ENCODE measurements at places on chromosomes 2 and 18.
A peak's percentile ranks its signal among the peaks of the same experiment; 100 is the strongest.

- peak; percentile 15 for DNase-seq
These were observed 59.0 kb upstream of the LDLRAD4 start for GRCh38 chr18:13159579-13159978.

- no peak for DNase-seq
These were observed 226.6 kb downstream of the CDH19 start for GRCh38 chr18:66377291-66377690.

GRCh38 chr2:38159191-38159590 lies 83.2 kb upstream of the CYP1B1 start:
- no peak for DNase-seq

DNA sequence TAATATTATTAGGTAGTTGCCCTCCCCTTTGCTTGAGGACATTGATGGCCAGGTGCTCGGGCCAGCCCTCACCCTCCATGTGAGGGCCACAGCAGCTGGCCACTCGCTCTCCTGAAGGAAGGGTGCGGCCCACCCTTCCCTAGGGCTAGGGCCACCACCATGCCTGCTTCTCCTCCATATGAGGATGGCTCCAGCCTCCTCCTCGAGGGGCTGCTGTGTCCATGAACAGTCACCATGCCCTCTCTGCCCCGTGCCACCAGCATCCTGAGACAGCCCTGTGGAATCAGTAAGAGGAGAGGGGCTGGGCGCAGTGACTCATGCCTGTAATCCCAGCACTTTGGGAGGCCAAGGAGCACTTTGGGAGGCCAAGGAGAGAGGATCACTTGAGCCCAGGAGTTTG lies 2.4 kb downstream of the GPR17 start:
- DNase-seq = no peak

- no peak for DNase-seq
These were observed 213.6 kb downstream of the RDH14 start for GRCh38 chr2:18346874-18347273.

DNA sequence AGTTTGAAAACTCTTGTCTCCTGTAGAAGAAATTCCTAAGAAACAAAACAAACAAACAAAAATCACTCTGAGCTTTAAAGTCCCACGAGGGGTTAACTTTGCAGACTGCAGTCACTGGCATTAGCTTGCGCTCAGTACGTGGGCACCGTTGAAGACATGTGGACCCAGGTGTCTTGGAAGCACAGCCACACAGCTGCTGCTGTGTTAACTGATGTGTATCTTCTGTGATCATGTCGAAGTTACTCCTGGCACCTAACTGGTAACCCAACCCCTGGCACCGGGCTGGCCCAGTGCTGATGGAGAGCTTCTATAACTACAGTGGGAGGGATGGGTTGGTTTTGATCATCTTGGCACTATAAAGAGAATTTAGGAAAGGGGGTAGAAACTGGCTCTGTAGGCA lies 51.6 kb upstream of the FHL2 start:
- no peak for DNase-seq

GRCh38 chr2:88600038-88600465 lies 27.2 kb downstream of the EIF2AK3 start:
- peak; percentile 39 for DNase-seq

DNA sequence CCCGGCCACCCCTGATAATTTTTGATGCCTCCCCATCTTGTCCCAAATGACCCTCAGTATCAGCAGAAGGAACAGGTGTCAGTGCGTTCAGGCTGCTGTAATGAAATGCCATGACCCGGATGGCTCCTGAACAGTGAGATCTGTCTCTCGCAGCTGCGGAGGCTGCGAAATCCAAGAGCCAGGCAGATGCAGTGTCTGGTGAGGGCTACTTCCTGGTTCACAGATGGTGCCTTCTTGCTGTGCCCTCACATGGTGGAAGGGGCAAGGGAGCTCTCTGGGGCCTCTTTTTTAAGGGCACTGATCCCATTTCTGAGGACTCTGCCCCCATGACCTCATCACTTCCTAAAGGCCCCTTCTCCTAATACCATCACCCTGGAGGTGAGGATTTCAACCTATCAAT lies 152.2 kb downstream of the TWIST2 start:
- no peak for DNase-seq

DNA sequence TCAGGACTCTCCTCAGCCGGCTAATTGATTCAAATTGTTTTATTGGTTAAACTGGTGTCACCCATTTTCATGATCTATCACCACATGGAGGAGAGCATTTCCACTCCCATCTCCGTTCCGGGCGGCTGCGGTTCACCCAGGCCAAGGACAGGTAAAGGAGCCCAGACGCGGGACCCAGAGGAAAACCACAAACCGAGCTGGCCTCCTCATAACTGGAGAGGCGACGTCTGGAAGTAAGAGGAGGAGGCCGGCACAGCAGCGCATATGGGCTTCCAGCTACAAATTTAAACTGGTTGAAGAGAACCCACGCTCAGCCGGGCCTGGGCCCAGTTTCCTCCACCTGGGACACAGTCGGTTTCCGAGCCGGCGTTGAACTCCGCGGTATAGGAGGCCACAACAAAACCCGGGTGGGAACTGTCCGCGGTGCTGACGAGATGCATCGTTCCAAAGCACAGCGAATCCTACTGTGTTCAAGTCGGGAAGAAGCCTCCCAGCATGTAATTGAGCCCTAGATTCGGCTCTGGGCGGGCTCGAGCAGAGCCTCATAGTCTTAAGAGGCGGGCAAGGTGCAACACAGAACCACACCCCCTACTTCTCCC lies 3.0 kb upstream of the SKOR2 start:
- no peak for DNase-seq

DNA sequence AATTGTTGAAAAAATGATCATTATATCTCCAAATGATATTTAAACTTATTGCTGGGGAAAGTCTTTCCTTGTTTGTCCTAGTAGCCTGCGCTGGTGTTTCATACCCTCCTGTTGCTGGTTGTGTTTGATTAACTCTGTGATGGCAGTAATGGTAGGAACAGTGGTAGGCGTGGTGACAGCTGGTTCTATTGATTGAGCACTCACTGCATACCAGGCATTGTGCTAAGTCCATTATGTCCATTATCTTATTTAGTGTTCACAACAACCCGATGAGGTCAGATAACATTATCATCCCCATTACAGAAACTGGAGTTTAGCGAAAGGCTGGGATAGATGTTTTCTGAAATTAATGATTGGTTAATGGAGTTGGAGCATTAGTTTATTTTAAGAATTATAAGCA lies 77.8 kb upstream of the STON1 start:
- peak; percentile 55 for DNase-seq

DNA sequence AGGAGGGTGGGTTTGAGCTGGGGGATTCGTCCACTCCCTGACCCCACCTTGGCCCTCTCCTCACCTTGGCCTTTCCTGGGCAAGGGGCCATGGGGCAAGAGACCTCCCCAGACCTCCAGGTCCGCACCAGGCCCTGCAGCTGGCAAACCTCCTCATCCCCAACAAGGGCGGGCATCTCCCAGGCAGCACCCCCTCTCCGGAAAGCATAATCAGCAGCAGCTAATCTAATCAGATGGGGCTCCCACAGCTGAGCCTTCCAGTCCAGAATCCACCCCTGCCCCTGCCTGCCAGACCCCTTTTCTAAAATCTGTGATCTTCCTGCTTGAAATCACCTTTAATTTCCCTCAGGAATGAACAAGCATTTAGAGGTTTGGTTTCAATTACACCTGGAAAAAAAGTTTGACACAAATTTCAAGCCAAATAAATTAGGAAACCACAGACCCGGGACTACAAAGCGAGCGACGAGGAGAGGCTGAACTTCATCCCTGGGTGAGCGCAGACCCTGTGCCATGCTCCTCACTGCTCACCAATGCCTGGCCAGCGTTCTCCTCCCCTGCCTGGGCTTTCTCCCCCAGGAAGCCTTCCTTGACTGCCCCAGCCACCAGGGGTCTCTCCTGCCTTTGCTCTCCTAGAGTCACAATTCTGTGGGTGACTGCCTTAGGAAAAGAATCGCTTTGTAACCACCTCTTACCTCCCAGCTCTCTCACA lies 143.0 kb upstream of the MYCN start:
- no peak for DNase-seq

- DNase-seq = no peak
These were observed 4.6 kb downstream of the CHRNG start for GRCh38 chr2:232543928-232544631.

DNA sequence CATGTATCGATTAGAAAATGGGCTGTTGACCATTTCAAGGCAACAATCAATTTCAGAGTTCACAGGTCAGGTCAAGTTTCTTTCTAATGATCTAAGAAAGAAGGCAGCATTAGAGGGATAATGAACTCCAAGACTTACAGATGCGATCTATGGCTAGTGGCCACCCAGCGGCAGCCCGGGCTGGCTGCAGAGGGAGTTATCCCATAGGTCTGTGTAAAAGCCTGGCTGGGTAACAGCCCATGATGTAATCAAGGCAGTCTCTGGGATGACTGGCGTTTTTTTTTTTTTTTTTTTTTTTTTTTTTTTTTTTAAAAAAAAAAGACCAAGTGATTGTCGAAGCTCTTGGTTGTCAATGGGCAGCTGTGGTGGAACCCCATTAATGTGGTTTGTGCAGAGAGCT lies 171.1 kb upstream of the SKOR2 start:
- DNase-seq = no peak

DNA sequence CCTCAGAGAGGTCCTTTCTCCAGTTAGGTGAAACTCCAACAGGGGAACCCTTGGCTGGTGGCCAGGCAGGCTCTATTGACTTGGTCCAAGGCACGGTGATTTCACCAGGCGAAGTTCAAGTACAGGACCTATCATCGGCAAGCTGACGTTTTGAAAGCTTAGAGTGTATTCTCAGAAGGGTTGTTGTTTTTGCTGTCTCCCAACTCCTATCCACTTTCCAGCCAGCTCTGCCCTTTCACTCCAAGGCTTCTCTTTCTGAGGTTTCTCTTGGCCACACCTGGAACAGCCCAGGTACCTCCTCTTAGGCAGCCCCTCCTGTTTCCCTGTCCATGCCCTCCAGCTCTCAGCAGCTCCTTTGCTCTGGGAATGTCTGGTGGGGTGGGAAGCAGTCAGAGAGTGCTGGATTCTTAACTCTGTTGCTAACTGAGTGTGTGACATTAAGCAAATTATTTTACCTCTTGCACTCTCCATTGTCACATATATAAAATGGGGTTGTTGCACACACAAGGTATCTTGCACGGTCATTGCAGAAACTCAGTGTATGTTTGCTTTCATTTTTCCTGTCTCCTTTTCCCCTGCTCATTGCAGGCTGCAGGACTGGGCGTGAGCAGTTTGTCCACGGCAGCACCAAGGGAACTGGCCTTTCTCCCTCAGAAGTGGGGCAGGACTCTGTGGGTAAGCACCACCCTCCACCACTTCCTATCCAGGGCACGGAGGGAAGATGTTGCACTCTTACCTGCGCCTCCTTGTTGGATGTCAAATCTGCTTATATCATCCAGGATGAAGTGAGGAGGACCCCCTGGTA lies 30.2 kb downstream of the CAPN13 start:
- DNase-seq = no peak

GRCh38 chr2:47299555-47299954 lies 103.4 kb upstream of the MSH2 start:
- DNase-seq = no peak

DNA sequence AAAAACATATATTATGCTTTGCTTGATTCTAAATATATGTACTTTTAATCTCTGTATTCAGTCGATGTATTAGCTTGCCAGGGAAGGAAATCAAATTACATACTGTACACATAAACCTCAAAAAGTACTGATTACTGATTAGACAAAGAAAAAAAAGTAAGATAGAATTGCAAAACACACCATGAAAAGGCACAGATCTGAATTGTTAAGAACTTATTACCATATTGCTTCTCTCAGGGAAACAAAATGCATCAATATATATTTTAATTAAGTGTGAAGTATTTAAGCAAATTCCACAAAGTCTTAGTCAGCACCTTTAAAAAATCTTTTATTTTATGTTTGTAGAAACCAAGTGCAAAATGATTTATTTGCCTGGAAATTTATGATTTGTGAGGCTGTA lies 309.3 kb downstream of the RNF144A start:
- DNase-seq = no peak

DNA sequence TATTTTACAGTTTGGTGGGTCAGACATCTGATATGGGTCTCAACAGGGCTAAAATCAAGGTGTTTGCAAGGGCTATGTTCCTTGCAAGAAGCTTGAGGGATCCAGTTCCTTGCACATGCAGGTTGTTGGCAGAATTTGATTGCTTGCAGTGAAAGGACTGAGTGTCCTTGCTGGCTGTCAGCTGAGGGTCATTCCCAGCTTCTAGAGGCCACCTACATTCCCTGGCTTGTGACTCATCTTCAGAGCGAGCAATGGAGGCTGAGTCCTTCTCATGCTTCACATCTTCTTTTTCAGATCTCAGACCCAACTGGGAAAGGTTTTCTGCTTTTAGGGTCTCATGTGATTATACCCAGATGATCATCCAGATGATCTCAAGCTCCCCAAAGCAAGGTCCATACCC lies 12.4 kb downstream of the MEX3C start:
- no peak for DNase-seq

DNA sequence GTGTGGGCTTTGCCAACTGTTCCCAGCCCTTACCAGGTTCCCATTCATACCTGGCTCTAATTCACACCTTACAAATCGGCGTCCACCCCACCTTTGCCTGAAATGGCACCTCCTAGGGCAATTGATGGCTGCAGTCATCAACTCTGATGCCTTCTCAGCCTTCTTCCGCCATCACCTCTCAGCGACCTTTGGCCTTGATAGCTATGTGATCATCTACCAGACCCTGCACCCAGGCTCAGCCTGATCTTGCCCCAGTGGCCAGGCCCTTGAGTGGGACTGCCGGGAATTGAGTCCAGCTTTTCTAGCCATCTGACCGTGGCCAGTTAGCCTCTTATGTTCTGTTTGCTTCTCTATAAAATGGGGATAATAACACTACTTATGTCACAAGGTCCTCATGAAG lies 32.5 kb downstream of the PSD4 start:
- no peak for DNase-seq

DNA sequence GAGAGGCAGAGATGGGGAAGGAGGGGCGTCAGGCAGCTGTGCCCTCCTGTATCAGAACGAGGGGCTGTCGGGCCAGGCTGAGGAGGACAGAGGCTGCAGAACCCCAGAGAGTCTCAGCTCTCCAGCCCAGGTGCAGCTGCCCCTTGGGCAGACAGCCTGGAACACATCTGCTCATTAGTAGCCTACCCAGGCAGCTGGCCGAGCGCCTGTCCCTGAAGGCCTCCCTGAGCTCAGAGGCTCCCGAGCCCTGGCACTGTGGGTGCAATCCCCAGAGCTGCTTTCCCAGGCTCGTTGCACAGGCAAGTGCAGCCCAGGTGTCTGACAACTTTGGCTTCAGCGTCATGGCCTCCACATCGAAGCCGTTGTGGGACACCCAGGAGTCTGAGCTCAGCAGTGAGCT lies 13.1 kb upstream of the TMEM185B start:
- no peak for DNase-seq

DNA sequence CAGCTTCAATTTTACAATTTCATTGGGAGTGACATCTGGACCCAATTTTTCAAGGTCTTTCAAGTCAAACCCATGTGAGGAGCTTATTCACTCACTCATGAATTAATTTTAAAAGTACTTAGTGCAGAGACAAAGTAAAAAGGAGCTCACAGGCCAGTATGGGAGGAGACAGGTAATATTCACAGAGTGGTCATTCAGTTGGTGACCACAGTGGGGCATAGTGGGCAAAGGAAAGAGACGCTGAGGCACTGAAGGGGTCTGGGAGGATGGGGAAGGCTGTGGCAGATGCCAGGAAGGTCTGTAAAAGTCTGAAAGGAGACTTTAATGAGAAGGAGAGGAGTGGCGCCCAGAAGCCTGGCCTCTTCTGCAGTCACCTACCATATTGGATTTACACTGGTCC lies 76.0 kb downstream of the CD8B2 start:
- no peak for DNase-seq
